ENCODE measurements at places on chromosomes 3 and 15.

DNA sequence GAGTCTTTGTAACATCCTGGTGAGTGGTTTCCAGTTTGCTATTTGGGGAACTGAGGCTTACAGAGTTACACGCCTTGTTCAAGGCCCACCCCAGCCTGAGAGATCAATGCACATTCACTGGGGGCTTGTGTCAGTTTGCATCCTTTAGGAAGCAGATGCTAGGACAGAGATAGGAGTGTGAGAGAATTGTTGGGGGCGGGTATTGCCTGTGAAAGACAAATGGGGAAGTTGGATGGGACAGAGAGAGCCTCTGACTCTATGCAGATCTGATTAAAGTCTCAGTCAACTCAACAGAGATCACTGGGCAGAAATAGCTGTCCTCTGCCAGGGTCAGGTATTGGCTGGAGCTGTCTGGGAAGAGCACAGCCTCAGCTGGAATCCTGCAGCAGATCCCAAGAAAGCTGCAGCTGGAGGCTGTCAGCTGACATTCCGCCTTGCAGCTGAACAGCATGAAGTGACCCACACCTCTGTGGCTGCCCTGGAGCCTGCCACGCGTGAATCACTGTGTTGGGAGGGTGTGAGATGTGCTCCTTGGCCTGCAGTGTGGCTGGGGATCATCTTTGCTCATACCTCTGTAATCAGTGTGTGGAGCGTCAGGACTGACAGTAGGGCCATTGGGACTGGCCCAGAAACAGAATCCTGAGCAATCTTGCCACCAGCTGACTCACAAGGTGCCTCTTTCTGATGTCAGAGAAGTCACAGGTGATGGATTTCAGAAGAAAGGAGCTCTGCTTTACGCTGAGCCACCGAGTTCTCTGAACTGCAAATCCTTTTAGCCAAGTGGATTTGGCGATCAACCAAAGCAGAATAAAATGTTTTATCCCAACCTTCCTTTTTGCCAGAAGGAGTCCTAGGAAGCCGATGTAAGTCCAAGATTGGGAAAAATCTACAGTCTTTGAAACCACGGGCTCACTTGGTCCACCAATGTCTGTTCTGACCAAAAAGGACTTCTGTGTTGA is 284.1 kb upstream of the LRRFIP2 start:
- DNase-seq, result no peak

GRCh38 chr3:142777927-142778326 is 54.1 kb downstream of the TRPC1 start:
- DNase-seq, result no peak

DNA sequence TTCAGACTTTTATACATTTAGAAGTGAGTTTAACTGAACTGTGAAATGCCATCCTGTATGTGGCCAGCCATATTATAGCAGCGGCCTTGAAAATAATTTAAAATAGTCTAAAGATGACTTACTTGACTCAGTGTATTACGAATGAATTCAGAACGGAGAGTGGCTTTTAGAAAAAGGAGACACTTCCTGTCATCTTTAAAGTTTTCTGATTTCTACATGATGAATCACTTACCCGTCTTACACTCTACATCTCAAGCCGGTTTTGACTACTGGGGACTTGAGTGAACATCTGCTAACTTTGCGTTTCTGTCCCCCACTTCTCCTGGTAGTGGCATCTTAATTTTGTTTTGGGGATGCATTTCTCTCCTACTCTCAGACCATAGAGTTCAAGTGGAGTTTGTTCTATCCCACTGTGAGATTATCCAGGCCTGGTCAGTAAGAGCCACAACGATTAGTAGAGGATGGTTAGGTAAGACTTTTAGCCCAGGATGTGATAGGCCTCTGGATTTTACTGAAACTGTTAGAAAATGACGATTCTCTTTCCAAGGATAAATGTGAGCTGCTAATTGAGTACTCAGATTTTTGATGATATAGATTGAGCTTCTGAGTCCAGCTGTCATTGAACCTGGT is 175.4 kb upstream of the CADPS start:
- no peak for DNase-seq

- no peak for DNase-seq
These were observed 286.4 kb downstream of the UBE2E2 start for GRCh38 chr3:23489300-23490158.

DNA sequence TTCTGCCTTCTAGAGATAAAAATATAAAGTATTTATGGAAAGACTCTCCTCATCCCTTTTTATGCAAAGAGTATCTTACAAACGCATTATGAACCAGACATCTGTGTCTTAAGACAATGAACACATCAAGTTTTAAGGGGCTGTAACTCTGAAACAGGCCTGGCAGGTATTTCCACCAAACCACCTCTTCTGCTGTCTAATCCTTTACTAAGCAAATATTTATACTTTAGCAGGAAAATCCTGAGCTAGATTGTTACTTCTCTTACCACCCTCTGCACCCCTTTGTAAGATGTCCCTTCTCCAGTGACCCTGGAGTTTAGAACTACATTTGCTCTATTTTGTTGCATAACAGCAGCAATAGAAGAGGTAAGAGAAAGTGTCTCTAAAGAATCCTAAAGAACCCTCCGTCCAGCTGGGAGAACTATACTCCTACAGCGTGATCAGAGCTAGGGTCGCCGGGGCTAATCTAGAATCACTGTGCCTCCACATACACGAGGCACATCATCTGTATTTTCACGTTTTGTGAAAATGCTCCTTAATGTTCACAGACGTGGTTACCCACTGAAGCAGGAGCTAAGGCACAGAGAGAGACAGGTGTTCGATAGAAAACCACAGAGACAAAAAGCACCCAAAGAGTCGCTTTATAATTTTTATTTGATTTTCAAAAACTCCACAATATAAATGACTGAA is 129.6 kb downstream of the FOXP1 start:
- no peak for DNase-seq

DNA sequence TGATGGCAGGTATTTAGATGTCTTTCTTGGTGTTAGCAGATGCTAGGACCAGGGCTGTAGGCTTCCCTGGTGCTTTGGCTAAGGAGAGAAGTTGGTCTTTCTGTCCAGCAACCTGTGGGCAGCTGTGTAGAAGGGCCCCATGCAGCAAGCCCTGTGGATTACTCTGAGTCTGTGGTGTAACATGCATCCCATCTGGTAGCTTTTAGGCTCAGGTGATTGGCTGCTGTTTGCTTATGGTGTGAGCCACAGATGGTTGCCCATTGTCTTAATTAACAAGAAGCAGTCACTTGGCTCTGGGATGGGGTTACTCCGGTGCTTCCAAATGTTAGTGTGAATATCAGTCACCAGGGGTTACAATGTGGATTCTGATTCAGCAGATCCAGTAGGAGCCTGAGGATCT is 368.6 kb upstream of the C2CD4B start:
- no peak for DNase-seq

GRCh38 chr15:42314818-42315217 is 41.6 kb upstream of the TMEM87A start:
- no peak for DNase-seq

DNA sequence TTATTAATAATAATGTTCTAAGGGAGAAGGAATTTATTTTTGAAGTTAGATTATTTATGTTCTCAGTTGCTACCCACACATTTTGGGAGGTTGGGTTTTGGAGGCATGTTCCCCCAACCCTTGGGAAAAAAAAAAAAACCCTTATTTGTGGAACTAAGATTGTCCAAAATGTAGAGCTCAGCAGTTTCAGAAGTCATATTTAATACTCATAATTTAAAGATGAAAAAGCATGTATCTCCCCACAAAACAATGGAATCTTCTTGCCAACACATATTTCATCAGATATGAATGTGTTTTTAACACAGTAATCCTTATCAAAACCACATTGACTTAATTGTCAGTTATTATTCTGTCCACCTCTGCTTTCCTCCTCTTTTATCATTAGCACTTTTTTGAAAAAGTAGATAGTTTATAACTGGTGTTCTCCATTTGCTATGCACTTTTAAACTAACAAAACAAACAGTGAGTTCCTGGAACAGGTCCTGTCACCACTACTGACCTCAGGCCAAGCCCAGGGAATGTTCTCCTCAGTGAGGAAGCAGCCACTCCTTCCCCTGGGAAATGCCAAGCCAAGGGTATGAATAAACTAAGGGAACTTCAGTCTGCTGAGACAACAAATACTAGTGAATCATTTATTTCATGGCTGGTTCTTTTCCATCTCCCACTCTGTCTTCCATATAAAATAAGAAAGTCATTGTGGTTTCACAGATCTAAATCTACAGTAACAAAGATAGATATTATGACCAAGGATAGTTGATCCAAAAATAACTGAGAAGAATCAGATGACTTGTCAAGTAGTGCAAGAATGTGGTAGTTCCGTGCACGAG is 414.4 kb upstream of the ALCAM start:
- no peak for DNase-seq

GRCh38 chr3:127226946-127227842 is 34.3 kb downstream of the PRR23E start:
- DNase-seq, result no peak

- DNase-seq, result no peak
These were observed 90.8 kb upstream of the TNFAIP8L3 start for GRCh38 chr15:51185213-51186159.

DNA sequence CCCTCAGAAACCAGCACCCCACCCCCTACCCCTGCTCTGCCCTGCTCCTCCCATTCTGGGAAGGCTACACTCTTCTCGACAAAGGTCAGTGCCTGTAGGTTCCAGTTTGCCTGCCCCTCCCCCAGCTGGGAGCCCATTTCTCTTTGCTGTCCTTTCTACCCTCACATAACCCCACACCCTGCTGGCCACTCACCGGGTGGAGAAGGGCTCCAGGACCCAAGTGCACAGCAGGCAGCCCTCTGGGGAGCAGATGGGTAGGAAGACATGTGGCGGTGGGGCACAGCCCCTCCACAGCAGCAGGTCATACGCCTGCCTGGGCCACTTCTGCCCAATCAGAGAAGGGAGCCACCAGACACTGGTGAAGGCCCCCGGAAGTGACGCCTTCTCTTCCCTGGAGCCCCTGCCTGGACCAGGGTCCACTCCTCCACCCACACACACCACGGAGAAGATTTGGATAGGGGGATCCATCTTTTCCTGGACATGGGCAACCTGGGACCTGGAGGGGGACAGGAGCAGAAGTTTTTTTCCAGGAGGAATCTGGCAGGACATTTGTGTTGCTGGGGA is at the start of gene THPO:
THPO (minus strand) TSS at position 326 of the 564 bp plus-strand sequence. CDS start 1,948 bp downstream, outside the sequence.
- DNase-seq, result no peak

DNA sequence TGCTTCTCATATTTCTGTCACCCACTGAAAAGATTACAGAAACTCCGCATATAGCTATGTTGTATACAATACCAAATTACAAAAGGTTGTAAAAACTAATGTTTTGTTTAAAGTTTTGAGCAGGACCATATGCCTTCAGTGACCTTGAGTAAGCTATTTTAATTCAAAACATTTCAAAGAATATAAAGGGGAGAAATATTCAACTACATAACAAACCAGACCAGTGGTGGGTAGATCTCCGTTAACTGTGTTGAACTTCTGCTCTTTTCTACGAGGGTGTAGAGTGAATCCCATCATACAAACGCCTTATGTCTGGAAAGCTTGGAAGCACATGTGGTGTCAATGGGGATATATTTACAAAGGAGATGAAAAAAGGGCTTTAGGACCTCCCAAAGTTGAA is 68.4 kb upstream of the NR2F2 start:
- DNase-seq, result no peak

- peak; percentile 36 for DNase-seq
These were observed 802.6 kb upstream of the ALCAM start for GRCh38 chr3:104564045-104564643.

DNA sequence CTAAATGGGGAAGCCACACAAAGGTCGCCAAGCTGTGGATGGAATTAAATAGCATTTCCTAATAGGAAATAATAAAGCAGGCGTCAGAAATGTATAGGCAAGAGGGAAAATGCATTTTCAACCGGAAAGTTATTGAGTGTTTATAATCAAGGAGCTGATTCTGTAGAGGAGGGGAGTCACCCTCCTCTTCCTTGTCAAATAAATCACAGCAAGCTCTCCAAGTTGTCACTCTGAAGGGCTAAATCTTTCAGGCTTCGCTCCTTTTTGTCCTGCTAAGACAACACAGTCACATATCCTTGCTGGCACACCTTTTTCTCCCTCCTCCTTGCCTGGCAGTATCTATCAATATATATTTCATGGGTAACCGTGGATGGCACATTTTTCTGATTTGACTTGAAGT is 338.4 kb downstream of the SATB1 start:
- no peak for DNase-seq

DNA sequence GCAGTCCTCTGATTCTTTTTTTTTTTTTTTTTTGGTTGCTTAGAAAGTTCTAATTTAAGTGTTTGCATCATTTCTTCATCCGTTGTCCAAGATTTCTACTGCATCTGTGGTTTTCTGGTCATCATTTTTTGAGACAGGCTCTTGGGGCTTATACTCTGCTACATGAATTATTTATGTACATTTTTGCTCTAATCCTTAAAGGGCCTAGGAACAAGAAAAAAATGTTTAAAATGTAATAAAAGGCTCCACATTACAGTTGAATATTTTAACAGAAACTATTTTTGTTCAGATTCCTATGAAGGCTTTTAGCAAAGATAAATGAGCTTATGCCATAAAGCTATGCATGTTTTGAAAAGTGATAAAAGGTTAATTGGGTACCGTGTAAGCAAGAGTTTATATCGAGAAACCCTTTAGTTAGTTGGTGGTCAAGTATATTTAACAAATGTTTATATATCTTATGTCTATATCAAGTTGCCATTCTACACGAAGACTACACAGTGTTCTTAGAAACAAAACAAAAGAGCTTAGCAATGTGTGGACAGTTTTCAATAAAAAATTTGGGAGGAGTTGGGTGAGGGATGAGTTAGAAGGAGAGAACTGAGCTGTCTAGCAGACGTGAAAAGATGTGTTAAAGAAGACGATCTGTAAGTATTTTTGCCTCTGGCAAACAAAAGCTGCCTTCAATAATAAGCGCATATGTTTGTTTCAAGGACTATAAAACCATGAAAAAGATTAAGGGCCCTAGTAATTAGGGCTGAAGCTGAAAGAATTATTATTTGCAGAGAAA is 563.6 kb upstream of the NAALADL2 start:
- no peak for DNase-seq

DNA sequence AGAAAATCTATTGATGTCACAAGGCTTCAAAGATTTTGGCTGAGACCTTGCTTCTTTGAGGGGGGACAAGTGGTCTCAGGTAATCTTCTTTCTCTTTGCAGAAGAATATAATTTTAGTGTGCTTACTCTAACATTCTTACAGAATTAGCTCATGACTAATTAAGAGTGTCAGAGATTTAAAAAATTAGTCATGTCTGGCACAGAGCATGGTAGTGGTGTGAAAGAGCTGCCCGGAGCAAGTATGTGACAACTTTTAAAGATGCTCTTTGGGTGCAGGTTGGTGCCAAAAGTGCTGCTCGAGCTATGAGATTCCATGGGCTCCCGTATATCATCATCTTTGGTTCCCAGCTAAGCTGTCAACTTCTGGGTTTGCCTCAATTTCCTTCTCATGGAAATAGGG is 31.1 kb downstream of the CYP19A1 start:
- no peak for DNase-seq

- no peak for DNase-seq
These were observed 11.2 kb downstream of the C3orf52 start for GRCh38 chr3:112097378-112097777.
